ENCODE measurements at places on chromosomes 12 and 14.

- DNase-seq = no peak
These were observed 191.5 kb downstream of the RGS6 start for GRCh38 chr14:72123755-72124154.

DNA sequence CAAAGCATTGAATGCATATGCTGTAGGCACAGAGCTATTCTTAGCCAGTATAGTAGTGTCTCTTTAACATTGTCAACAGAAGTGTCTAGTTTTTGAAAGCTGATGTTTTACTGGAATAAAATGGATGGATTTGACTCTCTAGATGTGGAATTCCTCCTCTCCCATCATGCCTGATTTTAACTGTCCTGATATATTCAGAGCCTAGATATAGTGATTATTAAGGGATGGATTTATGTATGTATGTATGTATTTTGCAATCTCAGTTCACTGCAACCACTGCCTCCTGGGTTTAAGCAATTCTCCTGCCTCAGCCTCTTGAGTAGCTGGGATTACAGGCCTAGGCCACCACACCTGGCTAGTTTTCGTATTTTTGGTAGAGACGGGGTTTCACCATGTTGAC, 144.8 kb upstream of the NAV3 start:
- no peak for DNase-seq

- DNase-seq = peak; percentile 84
These were observed 1.3 kb upstream of the TEDC1 start for GRCh38 chr14:105489542-105490266.

DNA sequence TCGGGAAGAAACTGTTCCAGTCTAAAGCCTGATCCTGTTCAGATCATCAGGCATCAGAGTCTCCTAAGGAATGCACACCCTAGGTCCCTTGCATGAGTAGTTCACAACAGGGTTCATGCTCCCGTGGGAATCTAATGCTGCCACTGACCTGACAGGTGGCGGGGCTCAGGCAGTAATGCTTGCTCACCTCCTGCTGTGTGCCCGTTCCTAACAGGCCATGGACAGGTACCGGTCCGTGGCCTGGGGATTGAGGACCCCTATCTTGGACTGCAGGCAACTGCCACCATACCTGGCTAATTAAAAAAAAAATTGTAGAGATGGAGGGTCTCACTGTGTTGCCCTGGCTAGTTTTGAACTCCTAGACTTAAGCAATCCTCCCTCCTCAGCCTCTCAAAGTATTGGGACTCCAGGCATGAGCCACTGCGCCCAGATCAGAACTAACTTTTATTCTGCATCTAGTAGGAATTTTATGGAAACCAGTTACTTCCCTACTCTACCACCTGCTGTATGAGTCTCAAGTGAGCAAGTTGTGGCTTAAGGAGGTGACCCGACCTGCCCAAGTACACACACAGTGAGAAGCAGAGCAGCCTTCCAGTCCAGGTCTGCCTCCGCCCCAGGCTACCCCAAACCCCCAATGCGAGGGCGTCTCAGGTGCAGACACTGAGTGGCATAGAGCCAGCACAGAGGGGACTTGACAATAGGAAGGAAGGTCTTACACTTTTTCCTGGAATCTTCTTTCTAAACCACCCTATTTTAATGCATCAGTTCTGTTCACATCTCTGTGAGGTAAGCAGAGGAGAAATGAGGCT, 2.5 kb upstream of the PAPLN start:
- DNase-seq = no peak

DNA sequence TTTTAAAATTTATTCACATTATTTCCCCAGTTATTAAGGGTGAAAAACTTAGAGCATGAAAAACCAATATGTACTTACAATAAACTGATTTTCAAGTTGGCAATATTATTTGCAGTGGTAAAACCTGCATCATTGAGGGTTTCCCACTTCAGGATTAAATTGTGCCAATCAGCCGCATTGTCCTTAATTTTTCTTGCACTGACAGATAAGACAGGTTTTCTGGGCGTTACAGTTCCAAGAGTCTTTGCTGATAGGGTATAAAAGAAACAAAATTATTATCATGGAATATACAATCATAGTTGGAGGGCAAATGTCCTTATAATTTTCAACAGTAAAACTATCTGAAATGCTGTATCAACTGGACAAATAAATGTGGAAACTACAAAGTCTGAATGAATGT, 3.3 kb downstream of the CINP start:
- DNase-seq = no peak

GRCh38 chr12:2390850-2391390, 338.1 kb downstream of the CACNA1C start:
- no peak for DNase-seq

DNA sequence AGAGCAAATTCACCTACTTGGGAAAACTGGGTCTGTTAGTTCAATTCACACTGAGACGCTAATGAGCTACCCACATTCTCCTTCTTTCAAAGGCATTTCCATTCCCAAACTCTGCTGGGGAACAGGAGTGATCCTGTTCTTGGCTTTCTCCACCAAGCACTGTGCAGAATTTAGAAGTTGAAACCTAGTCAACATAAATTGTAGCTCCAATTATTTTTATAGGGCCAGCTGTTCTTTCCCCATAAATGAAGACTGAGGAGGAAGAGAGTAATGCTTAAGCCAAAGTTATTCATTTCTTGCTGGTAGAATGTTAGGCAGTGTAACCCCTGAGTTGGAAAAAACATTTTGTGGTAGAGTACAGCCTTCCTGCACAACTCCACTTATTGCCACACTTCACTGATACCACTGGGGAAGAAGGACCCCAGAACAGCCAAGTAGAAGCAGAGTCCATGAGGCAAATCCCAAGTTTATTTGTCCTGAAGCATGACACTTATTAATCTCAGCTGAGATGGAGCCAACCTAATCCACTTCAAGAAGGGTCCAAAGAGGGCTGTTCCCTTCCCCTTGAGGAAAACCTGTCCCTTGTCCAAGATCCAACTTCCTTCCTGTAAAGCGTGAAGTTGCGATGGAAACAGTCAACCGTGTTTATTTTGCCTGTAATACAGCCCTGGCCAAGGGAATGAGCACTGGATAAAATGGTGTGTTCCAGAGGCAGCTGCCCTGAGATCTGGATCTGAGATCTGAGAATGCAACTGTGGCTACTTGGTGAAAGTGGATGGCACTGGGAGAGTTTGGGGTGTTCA, 151.8 kb downstream of the TBX5 start:
- DNase-seq = no peak

DNA sequence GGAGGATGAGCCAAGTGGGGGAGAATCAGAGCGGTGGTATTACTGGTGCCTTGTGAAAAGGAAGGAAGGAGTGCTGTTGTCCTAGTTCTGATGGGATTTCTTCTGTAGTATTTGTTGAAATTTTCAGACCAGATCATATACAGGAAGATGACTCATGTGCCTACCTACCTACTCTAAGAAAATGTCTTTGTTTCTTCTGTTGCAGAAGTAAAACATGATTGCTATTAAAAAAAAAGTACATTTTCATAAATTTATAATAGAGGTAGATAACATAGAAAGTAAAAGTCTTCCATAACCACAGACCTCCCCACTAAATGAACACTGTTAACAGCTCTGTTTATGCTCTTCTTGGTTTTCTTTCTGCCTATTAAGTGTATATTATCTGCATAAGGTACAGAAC, 26.9 kb downstream of the SAMD4A start:
- peak; percentile 29 for DNase-seq

DNA sequence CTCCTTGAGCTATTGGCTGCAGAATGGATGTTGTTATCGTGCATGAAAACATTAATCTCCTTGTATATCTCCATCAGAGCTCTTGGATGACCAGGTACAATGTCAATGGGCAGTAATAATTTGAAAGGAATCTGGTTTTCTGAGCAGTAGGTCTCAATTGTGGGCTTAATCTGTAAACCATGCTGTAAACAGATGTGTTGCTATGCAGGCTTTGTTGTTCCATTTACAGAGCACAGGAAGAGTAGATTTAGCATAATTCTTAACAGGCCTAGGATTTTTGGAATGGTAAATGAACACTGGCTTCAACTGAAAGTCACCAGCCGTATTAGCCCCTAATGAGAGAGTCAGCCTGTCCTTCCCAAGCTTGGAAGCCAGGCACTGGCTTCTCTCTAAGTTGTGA, 50.4 kb downstream of the ATG14 start:
- no peak for DNase-seq

DNA sequence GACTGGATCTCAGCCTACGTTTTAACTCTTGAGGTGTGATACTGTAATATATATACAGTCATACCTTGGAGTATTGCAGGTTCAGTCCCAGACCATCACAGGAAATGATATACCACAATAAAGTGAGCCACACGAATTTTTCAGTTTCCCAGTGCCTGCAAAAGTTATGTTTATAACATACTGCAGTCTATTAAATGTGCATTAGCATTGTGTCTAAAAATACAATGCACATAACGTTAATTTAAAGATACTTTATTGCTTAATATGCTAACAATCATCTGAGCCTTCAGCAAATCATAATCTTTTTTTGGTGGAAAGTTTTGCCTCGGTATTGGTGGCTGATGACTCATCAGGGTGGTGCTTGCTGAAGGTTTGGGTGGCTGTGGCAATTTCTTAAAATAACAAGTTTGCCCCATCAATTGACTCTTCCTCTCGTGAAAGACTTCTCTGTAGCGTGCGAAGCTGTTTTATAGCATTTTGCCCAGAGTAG, 18.9 kb downstream of the PYROXD1 start:
- no peak for DNase-seq

- DNase-seq = no peak
These were observed 78.7 kb downstream of the FSCB start for GRCh38 chr14:44428231-44428945.

DNA sequence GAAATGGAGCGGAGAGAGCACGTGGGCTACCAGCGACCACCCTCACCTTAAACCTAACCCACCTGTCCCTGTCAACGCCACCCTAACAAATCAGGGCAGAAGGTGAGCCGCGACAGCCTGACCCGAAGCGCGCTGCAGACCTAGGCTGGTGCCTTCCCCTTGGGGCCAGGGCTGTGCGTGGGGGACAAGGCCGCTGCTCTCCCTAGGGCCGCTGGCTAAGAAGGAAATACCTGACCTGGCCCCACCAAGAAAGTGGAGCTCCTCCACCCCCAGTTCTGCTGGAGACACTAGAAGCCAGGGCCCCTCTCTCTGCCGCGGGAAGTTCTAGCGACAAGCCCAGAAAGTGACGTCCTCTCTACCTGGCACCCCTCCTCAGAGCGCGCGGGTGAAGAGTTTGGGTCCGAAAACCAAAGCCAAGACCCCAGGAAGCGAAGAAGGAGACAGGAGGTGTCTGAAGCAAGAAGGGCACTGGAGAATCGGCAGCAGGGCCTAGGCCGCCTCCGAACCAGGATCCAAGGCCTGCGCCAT, 7.5 kb downstream of the SIX1 start:
- no peak for DNase-seq

GRCh38 chr14:91258011-91258618, 13.6 kb upstream of the GPR68 start:
- no peak for DNase-seq
